Ovary (tissue), 10 donors: ENCODE measurements at places on chromosomes 1 and 21. TPM values are rescaled to one million over a fixed set of nuclear protein-coding genes. Genes with fewer than 3 reads are reported as not detected.

GRCh38 chr1:244376126-244376525 lies 75.6 kb downstream of the ADSS2 start:
- H3K4me3 ChIP-seq: no peak overlapping the region
- no peaks in the 10 kb centered on the region for H3K27me3 ChIP-seq
- no peaks in the 10 kb centered on the region for H3K4me1 ChIP-seq
- no peak overlapping the region for H3K27ac ChIP-seq

DNA sequence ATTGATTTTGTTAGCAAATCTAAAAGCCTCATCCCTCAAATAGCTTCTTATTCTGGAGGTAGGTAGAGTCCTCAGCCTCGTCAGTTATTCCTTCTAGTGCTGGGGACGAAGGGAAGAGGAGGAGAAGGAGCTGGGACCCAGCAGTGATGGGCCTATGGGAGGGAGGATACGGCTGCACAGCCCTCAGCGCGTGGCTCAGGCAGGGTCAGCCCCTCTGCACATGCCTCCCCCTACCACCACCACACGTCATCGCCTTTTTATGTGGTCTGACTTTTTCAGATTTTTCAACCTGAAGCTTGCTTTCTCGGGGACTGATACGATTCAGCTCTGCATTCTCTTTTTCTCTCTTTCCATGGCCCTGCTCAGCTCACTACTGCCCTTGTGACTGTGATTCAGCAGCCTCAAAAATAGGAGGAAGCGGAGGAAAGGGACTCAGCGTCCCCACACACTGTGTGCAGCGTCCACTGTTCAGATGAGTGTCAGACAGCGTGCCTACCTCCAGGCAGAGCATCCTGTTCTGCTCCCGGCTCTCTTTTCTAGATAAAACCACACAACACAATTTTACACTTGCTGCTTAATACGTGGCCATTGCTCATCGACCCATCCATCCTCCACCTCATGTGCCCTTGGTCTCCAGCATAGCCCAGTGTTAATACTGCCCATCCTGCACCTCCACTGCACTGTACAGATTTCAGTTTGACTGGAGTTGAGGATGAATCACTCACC lies 827 bp downstream of the OR2B11 start:
- H3K4me1 ChIP-seq: no peaks in the 10 kb centered on the region
- DNase-seq: no peak
- H3K27me3 ChIP-seq: no peaks in the 10 kb centered on the region
- H3K4me3 ChIP-seq: no peak overlapping the region
- no peaks in the 10 kb centered on the region for H3K36me3 ChIP-seq
- H3K27ac ChIP-seq: no peak overlapping the region

DNA sequence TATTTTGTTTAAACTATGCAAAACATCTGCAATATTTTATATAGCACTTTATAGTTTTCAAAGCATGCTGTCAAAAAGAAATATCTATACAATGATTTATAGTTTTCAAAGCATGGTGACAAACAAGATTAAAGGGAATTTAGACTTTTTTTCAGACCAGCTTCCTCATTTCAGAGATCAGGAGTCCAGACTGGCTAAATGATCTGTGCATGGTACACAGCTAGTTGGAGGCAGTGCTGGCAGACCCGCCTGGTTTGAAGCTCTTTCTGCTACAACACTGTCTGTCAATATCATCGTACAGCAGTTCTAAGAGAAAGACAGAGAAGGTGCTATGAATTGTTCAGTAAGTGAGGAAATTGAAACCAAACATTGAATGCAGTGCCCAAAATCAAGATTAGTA lies 479.0 kb downstream of the PTBP2 start:
- no peaks in the 10 kb centered on the region for H3K27me3 ChIP-seq
- no peaks in the 10 kb centered on the region for H3K4me1 ChIP-seq
- no peak overlapping the region for H3K4me3 ChIP-seq
- no peak overlapping the region for H3K27ac ChIP-seq

DNA sequence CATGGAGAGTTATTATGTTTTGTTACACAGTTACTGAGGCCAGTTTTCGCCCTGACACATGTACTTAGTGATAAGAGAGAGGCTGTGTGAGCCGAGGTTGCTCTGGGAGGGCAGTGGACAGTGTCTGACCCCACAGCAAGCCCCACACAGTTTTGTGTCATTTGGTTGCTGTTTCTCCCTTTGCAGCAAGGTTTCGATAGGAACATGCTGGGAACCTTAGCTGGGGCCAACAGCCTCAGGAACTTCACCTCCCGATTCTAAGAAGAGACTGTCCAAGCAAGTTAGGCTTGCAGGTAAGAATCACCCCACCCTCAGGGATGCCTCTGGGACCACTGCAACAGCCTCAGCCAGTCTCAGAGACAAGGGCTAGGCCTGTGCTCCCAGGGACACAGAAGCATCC lies 45.3 kb downstream of the PKP1 start:
- no peaks in the 10 kb centered on the region for H3K36me3 ChIP-seq
- no peak overlapping the region for H3K4me3 ChIP-seq
- H3K4me1 ChIP-seq: no peaks in the 10 kb centered on the region
- no peak for DNase-seq
- no peaks in the 10 kb centered on the region for H3K27me3 ChIP-seq

DNA sequence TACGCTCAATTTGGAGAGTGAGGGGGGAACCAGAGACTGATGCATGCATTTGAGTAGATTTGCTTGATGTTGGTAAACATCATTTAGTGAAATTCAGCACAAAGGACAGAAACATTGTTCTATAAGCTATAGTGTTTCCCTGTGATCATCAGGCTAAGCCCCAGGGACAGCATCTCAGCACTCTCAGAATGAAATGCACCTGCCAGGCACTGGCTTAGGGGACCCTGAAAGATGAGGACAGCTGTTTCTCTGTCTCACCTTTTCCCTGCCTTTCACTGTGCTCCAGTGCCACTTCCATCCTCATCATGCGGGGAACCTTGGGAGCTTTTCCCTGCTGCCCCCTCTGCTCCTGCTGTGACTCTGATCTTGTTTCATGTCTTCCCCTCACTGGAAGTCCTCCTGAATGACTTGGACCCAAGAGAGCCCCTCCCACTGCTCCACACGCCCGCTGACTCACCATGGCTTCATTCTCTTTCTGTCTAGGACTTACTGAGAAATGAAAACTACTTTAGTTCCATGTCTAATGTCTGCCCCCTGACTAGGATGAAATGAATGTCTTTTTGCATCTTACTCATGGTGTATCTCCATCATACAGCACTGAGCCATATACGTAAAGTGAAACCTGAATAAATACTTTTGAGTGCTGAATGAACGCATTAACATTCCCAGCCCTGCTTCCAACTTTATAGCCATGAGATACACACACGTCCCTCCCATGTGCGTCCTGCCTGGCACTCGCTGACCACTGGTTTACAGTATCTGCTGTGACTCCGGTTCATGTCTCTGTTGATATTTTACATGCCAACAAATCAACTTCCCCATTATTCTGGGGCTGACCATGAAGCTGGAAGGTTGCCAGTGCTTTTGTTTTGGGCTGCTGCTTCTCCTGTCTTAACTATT lies 182.0 kb downstream of the PCP4 start:
- H3K36me3 ChIP-seq: no peaks in the 10 kb centered on the region
- H3K27ac ChIP-seq: no peak overlapping the region
- H3K27me3 ChIP-seq: no peaks in the 10 kb centered on the region
- no peak for DNase-seq
- H3K4me3 ChIP-seq: no peak overlapping the region

Gene TIAM1
- total RNA-seq: 3.8 TPM

DNA sequence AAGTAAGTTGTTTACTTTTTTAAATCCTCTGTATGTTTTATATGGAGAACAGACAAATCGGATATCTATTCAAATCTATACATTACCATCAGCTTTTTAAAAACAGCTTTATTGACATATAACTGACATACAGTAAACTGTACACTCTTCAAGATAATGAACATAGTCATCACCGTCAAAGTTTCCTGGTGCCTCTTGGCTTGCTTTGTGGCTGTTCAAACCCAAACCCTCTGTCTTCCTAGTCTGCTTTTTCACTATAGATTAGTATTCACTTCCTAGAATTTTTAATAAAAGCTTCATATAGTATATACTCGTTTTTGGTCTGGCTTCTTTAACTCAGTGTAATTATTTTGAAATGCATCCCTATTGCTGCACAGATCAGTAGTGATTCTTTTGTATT lies 56.4 kb upstream of the TPTE start:
- H3K4me3 ChIP-seq: no peak overlapping the region
- no peaks in the 10 kb centered on the region for H3K4me1 ChIP-seq
- H3K36me3 ChIP-seq: no peaks in the 10 kb centered on the region
- DNase-seq: no peak
- no peaks in the 10 kb centered on the region for H3K27me3 ChIP-seq

Gene DMBX1
- not detected for total RNA-seq

DNA sequence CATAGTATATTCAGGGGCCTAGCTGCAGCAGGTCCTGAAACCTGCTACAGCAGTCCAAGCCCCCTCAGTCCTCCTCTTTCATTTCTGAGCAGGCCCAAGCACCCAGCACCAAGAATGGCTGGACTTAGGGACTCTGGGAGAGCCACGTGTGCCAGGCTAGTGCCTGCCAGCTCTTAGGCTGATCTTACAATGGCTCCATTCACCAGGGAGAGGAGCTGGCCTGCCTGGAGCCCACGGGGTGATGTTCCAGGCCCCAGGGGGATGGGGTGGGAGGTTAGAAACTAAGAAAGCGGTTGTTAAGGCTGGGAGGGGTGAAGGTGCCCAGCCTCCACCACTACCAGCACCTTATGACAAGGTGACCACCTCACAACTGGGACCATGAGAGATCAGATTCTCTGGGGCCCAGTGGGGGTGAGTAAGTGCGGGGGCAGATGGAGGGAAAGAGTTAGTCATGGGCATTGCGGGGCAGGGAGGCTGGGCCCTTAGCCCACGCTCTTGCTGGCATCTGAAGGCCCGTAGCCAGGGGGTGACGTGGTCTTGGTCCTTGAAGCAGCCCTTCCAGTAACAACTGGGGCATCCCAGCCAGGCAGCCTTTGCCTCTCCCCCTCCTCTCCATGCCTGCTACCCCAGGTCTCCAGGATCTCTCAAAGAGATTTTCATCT lies 30.3 kb upstream of the CLIC4 start:
- no peaks in the 10 kb centered on the region for H3K36me3 ChIP-seq
- DNase-seq: no peak
- H3K27ac ChIP-seq: no peak overlapping the region

- no peaks in the 10 kb centered on the region for H3K36me3 ChIP-seq
- H3K4me3 ChIP-seq: no peak overlapping the region
- H3K27me3 ChIP-seq: no peaks in the 10 kb centered on the region
These were observed 92.7 kb downstream of the TENT5C start for GRCh38 chr1:117698398-117699160.

DNA sequence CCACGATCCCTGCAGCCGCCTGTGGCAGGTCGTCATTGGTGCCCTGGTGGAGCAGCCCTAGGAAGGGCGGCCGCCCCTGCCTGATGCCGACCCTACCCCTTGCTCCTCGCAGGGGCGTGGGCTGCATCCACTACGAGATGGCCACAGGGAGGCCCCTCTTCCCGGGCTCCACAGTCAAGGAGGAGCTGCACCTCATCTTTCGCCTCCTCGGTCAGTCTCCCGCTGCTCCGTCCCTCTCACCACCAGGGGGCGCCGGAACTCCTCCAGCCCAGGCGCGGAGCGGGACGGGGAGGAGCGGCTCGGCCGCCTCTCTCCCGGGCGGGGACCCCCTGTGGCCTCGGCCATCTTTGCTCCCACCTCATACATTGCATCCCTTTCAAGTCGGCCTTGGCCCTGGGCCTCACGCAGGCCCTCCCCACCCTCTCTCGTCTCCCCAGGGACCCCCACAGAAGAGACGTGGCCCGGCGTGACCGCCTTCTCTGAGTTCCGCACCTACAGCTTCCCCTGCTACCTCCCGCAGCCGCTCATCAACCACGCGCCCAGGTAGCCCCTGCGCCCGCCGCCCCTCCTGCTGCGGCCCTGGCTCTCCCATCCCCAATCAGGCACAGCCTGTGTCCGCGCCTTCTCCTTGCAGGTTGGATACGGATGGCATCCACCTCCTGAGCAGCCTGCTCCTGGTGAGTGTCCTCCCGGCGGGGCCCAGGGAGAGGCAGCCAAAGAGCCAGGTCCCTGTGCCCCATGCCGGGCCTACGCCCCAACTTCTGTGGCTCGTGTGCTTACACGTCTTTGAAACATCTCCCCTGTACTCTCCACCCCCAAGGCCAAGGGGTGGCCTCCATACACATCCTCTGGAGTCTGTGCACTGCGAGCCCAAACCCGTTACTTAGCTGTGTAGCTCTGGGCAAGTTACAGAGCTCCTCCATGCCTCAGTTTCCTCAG lies 24.7 kb downstream of the CDK18 start:
- no peak overlapping the region for H3K27ac ChIP-seq
- H3K4me3 ChIP-seq: no peak overlapping the region
- H3K4me1 ChIP-seq: peaks cover 3% of the 10 kb centered on the region
- H3K27me3 ChIP-seq: no peaks in the 10 kb centered on the region
- H3K36me3 ChIP-seq: no peaks in the 10 kb centered on the region
- DNase-seq: peak; percentile 88

DNA sequence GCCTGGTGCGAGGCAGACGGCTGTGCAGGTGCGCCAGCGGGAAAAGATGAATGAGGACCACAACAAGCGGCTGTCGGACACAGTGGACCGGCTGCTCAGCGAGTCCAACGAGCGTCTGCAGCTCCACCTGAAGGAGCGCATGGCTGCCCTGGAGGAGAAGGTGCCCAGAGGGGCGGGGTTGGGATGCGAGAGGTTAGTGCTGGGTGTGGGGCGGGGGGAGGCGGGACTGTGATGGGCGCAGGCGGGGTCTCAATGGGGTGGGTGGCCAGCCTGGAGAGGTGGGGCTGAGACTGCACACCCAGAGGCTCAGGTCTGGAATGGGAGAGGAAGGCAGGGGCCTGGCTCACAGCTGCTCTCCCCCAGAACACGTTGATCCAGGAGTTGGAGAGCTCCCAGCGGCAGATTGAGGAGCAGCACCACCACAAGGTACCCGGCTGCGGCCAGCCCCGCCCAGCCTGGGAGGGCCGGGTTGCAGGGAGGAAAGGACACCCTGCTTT lies 22.3 kb downstream of the PPFIA4 start:
- H3K4me3 ChIP-seq: no peak overlapping the region
- no peak for DNase-seq
- H3K36me3 ChIP-seq: no peaks in the 10 kb centered on the region
- H3K27ac ChIP-seq: no peak overlapping the region
- H3K4me1 ChIP-seq: peaks cover 7% of the 10 kb centered on the region

GRCh38 chr1:27225621-27226020 lies 8.8 kb upstream of the WDTC1 start:
- no peak overlapping the region for H3K27ac ChIP-seq
- H3K4me1 ChIP-seq: no peaks in the 10 kb centered on the region
- H3K36me3 ChIP-seq: no peaks in the 10 kb centered on the region
- no peaks in the 10 kb centered on the region for H3K27me3 ChIP-seq
- no peak overlapping the region for H3K4me3 ChIP-seq
- DNase-seq: no peak

Gene ELF3
- total RNA-seq: 5.5 TPM

- H3K4me3 ChIP-seq: no peak overlapping the region
- H3K27me3 ChIP-seq: no peaks in the 10 kb centered on the region
- DNase-seq: no peak
- no peak overlapping the region for H3K27ac ChIP-seq
These were observed 686.0 kb upstream of the ADGRL4 start for GRCh38 chr1:79692519-79692918.

DNA sequence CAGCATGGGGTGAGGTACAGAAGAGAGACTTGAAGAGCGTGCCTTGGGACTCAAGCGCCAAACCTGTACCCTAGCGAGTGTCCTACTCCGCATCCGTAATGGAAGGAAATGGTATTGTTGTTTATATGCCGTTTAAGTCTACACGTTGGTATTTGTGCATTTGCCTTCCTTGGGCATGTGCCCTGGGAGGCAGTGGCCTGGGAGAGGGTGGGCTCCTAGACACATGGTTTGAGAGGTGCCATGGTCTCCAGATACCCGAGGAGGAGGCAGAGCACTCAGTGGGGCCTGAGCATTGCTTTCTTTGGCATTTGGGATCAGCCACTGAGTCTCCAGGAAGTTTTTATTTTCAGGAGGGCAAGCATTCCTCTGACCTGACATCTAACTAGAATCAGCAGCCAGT lies 6.5 kb downstream of the ZNF672 start:
- H3K4me1 ChIP-seq: no peaks in the 10 kb centered on the region
- DNase-seq: no peak
